OCI-LY7 (cell line): ENCODE measurements at places on chromosomes 2 and 18. TPM values are rescaled to one million over a fixed set of nuclear protein-coding genes. Genes with fewer than 3 reads are reported as not detected.

- no peak for DNase-seq
These were observed 210.6 kb downstream of the SEPTIN10 start for GRCh38 chr2:109402980-109403840.

NAT8 gene
- not detected in 2 replicates for total RNA-seq

DNA sequence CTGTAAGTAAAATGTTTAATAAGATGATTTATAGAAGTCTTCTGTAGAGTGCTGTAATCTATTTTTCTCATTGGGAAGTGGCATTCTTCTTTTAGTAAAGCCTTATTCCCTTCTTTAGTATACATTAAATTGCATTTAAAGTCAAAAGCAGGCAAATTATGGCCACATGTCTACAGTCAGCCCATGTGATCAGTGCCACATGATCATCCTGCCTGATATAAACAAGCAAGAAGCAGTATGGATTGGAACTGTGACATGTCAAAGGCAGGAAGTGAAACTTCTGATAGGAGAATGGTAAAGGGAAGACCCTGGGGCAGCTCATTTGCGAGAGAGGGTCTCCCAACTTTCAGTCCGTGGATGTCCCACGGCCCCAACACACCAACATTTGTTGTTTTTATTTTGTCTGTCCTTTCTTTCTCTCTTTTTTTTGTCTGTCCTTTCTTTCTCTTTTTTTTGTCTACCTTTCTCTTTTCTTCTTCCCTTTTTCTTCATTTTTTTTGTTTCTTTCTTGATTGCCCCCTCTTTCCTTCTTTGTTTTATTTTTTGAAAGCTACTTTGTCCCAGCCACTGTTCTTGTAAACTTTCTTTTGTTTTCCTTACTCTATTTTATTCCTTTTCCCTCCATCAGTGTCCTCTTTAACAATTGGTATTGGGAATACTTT is 154.9 kb downstream of the DTNA start:
- DNase-seq, result no peak

- no peak for DNase-seq
These were observed 62.1 kb upstream of the OTOS start for GRCh38 chr2:240202586-240202985.

DNA sequence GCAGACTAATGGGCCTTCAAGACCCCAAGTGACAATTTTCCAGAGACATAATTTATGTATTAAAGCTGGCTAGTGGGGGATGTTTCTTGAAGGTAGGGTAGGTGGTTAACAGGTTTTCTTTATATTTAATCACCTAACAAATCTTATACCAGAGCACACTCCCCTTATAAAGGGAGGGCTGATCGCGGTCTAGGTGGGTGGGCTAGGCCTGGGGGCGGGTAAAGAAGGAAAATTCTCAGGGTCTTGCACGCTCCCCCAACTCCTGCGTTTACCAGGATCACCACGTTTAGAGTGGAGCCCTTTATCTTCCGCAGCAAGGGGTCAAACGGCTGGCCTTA is 19.9 kb upstream of the CXXC1 start:
- DNase-seq, result no peak

CLIP4 gene
- total RNA-seq, result not detected in 2 replicates

DNA sequence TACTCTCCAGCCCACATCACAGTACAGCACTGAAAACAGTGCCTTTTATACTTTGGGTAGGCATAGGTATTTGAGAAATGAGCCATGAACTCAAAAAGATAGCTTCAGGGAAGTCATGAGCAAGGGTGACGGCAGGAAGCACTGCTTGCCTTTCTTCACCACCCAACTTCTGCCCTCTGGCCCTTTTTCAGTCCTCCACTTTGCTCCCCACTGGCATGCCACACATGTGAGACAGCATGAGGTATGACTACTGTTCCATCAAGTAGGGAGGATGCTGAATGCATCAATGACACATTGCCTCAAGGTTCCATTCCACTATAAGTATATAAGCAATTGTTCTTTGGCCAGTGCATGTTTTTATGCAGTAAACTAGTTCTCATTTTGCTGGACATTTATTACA is 373.0 kb downstream of the NRXN1 start:
- no peak for DNase-seq
